ENCODE measurements at places on chromosomes 5 and 9. TPM values are rescaled to one million over a fixed set of nuclear protein-coding genes. Genes with fewer than 3 reads are reported as not detected.

SCGB3A2 gene
- total RNA-seq: not detected

ISOC1 gene
- total RNA-seq: 51.6 TPM

NEUROG1 gene
- total RNA-seq: not detected

CENPP gene
- total RNA-seq: 20.9 TPM

LVRN gene
- total RNA-seq: 2.8 TPM

CER1 gene
- 0.74 TPM for total RNA-seq

DNA sequence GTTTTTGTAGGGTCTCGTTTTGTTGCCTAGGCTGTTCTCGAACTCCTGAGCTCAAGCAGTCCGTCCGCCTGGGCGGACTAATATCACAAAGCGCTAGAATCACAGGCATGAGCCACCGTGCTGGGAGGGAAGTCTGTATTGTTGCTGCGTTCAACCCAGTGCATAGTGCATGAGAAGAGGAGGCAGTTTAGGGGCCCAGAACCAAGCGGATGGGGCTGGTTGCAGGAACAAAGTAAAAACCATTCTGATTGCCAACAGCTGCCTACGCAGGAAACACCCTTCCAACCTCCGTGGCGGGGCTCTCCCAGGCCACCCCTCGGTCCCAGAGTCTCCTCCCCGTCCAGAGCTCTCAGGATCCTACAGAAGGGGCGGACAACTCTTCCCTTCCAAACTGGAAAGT lies 87.1 kb downstream of the ANXA2R start:
- DNase-seq: no peak

DNA sequence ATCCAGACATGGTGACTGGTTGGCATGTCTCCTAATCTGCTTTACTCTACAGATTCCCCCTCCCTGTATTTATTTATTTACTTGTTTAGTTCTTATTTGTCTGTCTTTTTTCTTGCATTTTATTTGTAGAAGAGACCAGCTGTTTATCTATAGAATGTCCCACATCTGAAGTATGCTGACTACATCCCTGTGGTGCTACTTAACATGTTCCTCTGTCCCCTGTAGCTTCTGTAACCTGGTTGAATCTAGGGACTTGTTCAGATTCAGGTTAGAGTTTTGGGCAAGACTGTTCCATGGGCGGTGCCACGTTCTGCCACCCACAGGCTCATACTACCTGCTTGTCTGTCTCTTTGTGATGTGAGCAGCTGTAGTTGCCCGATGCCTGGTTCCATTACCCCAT lies 23.5 kb downstream of the DUSP1 start:
- DNase-seq: no peak

DNA sequence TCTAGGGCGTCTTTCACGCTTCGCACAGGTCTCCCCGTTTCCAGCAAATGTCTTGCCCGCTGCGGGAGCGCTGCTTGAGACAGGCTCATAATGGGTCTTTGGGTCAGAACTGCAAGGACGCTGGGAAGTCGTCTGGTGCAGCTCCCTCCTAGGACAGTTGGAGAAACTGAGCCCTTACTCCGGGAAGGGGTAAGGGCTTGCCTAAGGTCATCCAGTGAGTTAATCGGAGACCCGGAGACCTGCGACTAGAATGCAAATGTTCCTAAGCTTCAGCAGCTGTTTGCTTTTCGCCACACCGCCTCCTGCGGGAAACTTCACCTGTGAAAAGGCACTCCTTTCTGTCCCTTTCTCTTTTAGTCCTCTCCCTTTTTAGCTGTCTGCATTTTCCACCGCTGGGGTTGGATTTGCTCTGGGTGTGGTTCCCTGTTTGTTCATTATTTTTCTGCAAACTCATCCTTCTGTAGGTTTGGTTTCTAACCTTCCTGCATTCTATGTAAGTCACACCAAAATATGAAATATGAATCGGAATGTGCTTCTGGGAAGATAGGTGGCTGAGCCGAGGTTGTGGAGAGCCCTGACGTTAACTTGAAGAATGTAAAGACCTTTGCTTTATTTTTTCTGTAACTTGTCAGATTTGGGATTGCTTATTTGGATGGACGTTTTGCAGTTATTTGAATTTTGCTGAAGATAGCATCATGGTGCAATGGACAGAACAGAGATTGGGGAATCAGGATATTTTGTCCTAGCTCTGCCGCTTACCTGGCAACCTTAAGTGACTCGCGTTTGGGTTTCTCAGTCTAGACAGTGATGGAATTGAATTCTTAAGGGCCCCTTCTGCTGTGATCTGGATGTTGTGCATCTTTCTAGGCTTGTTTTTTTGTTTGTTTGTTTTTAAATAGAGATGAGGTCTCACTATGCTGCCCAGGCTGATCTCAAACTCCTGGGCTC lies 909 bp downstream of the SLC36A1 start:
- no peak for DNase-seq

DNA sequence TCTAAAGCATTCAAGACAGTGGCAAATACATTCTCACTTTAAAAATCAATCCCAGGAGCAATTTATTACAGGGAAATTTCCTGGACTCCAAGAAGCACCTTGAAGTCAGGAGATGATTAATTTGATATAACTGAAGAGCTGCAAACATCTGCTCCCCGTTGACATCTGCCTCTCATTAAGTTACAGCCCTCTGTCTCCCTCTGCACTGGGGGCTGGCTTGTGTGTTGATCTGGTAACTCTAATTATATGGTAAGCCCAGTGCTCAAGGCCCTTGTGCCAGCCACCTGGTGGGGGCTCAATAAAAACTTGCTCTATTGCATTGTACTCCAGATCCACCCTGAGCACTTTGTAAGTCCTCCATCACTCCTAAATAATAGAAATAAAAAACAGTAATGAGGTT lies 131.1 kb upstream of the ZNF462 start:
- no peak for DNase-seq

DNA sequence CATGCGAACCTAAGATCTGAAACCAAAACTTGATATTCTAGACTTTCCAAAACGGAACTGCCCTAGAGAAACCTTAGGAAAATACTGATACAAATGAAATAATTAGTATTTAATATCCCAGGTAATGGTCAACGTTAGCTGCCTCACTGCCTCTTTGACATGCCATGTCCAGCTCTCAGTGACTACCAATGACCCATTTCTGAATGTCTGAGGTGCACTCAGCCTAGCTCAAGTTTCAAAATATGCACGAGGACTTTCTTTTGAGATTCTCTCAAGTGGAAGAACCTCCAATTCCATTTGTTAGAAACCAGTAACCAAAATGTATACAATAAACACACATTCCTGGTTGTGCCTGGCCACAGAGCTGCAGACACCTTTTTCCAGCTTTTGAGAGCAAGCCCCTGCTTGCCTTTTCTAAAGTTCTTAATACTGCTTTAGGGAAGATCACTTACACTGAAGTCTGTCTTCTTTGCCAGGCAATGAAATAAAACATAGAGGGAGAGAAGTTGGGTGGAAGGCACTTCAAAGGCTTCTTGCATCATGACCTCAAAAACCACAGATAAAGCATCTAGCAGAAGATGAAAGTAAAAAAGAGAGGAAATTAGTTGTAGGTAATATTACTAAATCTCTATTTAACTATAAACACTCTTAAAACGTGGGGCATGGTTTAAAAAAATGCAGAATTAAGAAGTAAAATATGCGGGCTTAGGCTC lies 87.9 kb downstream of the MRPS27 start:
- DNase-seq: no peak

GRCh38 chr5:137997726-137998213 lies 35.1 kb downstream of the FAM13B start:
- no peak for DNase-seq

- no peak for DNase-seq
Measured at GRCh38 chr5:68381909-68382308, 166.4 kb downstream of the PIK3R1 start.
